NCI-H460 (cell line): ENCODE measurements at places on chromosomes 16 and 17. TPM values are rescaled to one million over a fixed set of nuclear protein-coding genes. Genes with fewer than 3 reads are reported as not detected.

The TLCD3B gene
- total RNA-seq, result 0.07 TPM in 1 of 2 replicates, not detected in the other

The SLC35G6 gene
- not detected in 2 replicates for total RNA-seq

The NXPH3 gene
- 0.40 TPM in 1 of 2 replicates, not detected in the other for total RNA-seq

The POLR3K gene
- 12.6 and 13.3 TPM in 2 replicates for total RNA-seq

The NPIPB4 gene
- 17.4 and 26.2 TPM in 2 replicates for total RNA-seq

The HCRT gene
- total RNA-seq, result not detected in 2 replicates

The NUTF2 gene
- 260 and 267 TPM in 2 replicates for total RNA-seq

- DNase-seq, result no peak
These were observed 23.8 kb downstream of the TMEM92 start for GRCh38 chr17:50298018-50298417.

- DNase-seq, result no peak
These were observed 57.8 kb upstream of the IL34 start for GRCh38 chr16:70588565-70588964.

DNA sequence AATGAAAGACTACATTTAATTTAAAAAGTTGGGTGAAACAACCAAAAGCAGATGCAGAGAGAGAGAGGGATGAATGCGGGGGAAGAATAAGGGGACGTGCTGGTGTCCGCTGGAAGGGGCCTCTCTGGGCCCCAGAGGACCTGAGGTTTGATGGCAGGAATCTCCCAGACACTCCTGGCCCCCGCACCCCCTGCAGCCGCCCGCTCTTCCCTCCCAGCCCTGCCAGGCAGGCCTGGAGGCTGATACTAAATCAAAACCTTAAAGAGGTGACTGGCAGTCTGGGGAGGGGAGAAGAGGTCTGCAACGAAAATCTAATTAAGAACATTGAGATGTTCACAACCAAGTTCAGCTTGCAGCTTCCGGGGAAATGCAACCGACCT lies 2.4 kb downstream of the FOXL1 start:
- no peak for DNase-seq

GRCh38 chr16:851209-851810 lies 50.8 kb upstream of the GNG13 start:
- DNase-seq, result no peak

DNA sequence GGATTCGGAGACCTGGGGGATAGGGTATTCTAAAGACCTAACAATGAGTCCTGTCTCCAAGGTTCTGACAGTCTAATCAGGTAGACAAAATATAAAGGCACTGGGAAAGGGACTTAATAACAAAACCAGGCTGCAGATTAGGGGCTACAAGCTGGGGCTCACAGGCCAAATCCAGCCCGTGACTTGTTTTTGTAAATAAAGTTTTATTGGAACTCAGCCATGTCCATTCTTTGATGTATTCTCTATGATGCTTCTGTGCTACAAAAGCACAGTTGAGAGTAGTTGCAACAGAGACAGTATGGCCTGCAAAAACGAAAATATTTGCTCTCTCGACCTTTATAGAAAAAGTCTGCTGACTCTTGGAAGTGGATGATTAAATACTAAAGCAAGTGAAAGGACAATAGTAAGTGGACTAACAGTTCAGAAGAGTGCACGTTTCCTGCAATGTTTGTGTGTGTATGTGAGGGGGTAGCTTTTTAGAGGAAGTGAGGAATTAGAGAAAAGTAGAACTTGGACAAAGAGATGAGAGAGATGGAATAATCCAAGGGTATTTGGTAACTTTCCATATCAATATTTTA lies 115.4 kb upstream of the ZFHX3 start:
- DNase-seq, result no peak
